Hematopoietic multipotent progenitor cell (in vitro differentiated cells): ENCODE measurements at places on chromosomes 13 and 19.
A peak's percentile ranks its signal among the peaks of the same experiment; 100 is the strongest.

DNA sequence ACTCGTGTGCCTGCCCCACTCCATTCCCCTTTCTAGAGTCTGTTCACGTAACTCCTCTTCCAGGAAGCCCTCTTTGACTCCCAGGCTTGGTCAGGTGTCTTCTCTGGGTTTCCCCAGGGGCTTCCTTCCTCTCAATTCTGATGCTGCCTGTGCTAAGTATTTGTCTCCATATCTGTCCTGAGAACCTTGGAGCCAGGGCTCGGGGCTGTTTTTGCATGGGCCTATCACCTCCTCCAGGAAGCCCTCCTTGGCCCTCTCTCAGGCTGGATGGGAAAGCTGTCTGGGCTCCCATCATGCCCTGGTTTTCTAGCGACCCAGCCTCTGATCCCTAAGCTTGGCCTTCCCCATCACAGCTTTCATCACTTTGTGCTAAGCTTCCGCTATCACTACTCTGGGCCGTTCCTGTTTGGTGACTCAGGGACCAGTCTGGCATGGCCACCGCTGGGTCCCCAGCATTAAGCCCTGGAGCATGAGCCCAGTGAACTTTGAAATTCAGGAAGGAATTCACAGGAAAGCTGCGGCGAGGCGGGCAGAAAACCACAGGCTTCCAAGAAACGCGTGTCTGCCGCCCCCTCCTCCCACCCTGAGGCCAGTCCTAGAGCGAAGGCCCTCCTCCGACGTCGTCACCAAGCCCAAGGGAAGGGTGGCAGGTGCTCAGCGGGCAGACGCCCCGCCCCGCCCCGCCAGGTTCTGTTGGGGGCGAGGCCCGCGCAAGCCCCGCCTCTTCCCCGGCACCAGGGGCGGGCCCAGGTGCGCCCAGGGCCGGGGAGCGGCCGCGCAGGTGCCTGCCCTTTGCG, 486 bp upstream of the SPINT2 start:
- DNase-seq, result no peak

GRCh38 chr19:41932259-41932719, 4.0 kb upstream of the ERFL start:
- DNase-seq, result no peak

DNA sequence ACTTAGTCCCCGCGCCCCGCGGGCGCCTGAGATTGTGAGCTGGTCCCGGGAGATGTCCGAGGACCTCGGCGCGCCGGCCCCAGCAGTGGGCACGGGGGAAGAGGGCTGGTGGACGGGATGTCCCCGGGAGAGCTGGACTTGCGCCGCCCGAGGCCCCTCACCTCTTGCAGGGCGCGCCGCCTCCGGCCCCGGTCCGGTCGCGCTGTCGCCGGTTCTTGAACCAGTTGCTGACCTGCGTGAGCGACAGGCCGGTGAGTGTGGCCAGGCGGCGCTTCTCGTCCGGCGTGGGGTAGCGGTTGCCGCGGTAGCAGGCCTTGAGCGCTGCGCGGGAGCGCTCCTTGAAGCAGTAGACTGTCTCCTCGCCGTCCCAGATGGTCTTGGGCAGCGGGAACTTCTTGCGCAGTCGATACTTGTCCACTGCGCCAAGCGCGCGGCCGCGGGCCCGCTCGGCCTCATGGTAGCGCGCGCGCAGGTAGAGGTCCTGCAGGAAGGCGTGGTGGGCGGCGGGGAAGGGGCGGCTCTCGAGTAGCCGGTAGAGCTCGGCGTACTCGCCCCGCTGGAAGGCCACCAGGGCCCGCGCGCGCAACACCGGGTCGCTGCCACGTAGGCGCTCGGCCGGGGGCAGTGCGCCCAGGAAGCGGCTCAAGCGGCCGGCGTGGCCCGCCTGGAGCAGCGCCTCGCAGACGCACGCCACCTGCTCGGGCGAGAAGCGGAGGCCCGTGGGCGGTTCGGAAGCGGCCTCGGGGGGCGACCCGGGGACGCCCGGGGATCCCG, 984 bp downstream of the SIX5 start:
- DNase-seq, result no peak

- DNase-seq, result peak; percentile 88
These were observed at the start of gene SLITRK1 for GRCh38 chr13:83881917-83882605. SLITRK1 (minus strand) TSS chr13:83882474; CDS start chr13:83881507, 967 bp downstream.

GRCh38 chr19:12133069-12133468, 7.1 kb downstream of the ZNF20 start:
- peak; percentile 38 for DNase-seq
